ENCODE measurements at places on chromosomes 5 and 9.

DNA sequence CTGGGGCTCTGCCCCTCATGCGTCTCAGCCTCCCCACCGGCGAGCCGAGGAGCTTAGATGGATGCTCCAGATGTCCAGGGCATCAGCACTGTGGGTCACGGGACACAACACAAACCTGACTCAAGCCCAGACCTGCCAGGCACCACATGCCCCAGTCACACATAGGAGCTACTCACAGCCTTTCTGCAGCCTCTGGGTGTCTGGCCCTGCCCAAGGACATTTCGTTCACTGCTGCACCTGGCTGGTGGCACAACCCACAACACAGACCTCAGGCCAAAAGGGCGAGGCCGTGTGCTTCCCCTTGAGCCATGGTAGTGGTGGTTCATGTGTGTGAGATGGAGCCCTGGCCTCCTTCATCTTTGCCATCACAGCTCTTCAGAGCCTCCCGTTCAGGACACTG lies 89.6 kb upstream of the FCN2 start:
- DNase-seq = no peak

DNA sequence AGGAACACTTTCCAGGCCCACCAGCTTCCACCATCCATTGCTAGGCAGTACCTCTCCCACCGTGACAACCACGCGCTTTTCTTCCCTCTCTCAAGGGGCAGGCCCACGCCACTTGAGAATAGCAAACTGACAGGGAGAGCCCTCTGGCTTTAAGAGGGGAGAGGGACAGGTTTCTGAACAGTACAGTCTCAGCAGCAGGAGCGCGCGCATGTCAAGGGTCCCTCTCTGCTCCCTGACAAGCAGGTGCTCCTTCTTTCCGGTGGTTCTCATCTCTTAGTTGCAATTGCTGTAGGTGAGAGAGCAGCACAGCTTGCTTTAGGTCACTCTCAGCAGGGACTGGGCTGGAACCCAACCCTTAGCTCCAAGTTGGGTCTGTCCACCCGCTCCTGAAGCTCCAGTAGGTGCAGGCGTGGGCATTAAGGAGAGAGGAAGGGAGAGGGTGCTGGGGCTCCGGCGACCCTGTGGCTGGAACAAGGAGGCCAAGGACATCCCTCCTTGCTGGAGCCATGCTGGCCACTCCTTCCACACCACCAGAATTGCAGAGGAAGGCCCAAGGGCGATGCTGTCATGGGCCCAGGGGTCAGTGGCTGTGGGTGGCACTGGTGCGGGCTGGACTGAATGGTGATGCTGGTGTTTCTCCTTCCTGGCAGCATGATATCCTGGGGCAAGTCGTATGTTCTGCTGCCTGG lies 9.0 kb upstream of the PHF2 start:
- no peak for DNase-seq

- no peak for DNase-seq
These were observed 95.8 kb upstream of the LMX1B start for GRCh38 chr9:126517833-126518356.

DNA sequence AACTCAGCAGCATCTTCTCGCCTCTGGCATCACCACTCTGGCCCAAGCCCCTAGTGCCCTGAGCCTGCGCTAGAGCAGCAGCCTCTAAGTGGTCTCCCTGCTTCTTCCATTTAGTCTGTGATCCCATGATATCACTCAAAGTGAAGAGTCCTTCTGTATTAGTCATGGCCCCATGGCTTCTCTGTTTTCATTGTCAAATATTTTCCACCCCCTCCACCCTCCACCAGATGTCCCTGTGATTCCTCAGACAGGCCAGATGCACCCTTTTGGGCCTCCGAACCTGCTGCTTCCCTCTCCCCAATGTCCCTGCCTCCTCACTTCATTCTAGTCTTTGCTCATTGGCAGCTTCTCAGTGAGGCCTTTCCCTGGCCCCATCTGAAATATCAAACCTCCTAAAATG lies 299.2 kb downstream of the SPOCK1 start:
- peak; percentile 51 for DNase-seq

DNA sequence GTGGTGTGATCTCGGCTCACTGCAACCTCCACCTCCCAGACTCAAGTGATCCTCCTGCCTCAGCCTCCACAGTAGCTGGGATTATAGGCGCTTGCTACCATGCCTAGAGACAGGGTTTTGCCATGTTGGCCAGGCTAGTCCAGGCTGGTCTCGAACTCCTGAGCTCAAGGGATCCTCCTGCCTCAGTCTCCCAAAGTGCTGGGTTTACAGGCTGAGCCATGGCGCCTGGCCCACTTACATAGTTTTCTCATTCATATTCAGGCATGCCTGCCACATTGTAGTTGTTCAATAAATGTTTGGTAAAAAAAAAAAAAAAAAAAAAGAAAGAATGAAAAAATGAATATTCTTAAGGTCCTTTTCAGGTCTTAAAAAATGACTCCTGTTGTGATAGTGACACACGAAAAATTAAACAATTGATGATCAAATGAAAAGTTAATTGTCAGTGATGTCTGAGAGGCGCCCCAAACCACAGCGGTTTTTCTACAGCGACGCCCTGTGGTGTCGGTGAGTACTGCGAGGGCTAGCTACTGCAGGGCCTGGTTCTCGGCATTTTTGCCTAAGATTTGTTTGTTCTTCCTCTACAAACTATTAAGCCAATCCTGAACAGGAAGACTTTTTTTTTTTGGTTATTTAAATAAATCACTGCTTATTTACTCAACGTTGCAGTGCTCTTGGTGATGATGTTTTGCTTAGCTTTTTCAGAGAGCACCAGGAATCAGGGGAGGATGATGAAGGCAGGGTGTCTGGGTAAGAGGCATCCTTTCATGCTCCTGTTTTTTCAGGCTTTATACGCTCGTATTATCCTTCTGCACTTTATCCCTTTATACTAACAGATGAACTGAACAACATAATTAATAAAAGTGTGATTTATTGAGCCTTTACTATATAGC lies 67.0 kb upstream of the DPYSL3 start:
- no peak for DNase-seq

DNA sequence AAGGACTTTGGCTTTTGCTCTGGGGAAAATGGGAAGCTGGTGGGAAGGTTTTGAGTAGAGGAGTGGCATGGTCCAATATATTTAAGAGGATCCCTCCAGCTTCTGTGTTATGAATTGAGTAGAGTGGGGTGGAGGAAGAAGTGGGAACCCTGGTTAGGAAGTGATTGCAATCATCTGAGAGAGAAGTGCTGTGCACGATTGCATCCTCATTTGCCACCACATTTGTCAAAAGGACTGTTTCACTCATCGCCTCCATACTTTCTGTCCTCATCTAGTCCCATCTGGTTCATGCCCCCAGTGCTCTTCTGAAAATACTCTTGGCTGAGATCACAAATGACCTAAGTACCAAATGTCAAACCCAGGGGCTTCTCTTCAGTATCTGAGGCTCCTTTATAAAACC lies 192.1 kb downstream of the RAB3C start:
- DNase-seq = no peak

GRCh38 chr9:14081745-14082144 lies 232.2 kb downstream of the NFIB start:
- no peak for DNase-seq

DNA sequence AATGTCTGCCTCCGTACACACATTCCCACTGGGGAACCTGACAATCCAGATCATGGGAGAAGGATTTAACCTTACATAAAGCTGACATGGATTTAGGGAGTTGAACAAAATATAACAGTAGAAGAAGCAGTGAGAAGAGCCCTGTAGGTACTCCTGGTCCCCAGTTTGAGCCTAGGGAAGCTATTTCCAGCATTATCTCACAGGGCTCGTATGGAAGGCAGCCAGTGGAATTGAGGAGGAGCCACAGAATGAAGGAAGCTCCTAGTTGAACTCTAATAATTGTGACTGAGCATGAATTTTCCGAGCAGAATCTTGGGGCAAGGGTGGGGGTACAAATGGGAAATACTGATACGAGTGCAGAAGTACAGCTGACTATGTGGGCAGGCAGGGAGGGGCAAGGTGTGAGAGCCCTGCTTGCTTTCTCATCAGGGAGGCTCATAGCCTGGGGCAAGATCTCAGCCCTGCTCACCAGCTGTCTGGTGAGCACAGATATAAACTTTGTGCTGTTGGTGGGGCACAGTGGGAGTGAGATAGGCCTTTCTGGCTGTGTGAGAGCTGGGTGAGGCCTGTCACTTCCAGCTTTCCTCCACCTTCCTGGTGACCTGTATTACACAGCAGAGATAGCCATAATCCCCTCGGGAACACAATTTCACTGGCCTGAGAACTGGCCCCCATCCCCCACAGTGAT lies 290.7 kb upstream of the IL12B start:
- no peak for DNase-seq

- DNase-seq = no peak
These were observed 390.2 kb downstream of the TLR4 start for GRCh38 chr9:118094387-118094786.

- no peak for DNase-seq
These were observed 45.9 kb upstream of the VPS13A start for GRCh38 chr9:77131399-77131798.

DNA sequence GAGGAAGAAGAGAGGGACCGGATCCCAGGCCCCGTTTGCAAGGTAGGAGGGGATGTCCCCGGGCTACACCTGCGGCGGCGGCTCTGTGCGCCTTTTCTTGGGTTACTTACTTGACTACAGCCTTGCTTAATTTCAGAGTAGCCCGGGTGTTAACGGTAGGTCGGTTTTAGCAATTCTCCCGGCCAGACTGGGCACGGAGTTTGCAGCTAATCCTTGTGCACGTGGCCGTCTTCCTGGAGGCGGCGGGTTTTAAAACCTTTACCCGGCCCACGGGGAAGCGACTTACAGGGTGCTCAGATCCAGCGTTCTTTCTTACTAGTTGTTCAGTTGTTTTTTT lies 313 bp downstream of the BRIX1 start:
- DNase-seq = no peak

GRCh38 chr5:85293145-85293785 lies 908.6 kb upstream of the EDIL3 start:
- DNase-seq = no peak

DNA sequence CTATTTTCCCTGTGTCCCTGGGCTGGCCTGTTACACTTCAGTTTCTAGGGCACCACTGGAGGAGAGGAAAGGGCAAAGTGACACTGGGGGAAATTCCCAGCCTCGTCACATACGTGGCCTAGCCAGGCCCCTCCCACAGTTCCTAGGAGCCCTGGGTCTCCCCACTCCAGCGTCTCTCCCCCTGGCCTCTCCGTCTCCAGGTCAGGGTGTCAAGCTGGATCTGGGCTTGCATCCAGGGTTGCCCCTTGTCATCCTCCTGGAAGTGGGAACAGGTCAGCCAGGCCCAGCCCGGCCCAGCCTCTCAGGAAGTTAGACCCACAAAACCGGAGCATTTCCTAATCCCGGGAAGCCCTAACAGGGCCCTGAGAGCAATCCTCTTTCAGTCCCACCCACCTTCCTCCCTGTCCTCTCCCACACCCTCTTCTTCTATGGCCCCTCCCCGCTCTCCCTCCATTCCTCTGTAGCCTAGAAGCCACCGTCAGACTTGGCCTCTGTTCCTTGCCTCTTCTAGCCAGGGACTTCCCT lies 4.7 kb upstream of the TNIP1 start:
- DNase-seq = no peak

GRCh38 chr5:138753794-138754698 lies 821 bp downstream of the CTNNA1 start:
- DNase-seq = peak; percentile 55

DNA sequence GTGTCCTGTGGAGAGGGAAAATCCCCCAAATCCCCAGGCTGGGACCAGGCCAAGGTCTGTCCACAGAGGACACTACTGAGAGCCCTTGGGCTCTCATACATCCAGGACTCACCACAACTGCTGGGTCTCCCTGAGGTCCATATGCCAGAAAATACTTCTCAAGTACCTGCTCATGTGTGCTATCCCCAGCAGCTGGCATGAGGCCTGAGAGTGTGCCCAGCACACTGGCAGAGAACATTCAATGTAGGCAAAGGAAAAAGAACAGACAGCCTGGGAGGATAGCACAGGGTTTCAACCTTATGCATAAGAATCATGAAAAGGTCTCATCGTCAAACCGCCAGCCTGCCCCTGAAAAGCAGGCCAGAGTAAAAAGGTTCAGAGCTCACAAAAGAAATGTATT lies 154.1 kb upstream of the TAS2R1 start:
- DNase-seq = no peak

GRCh38 chr9:19376931-19377330 lies 3.1 kb downstream of the RPS6 start:
- no peak for DNase-seq

DNA sequence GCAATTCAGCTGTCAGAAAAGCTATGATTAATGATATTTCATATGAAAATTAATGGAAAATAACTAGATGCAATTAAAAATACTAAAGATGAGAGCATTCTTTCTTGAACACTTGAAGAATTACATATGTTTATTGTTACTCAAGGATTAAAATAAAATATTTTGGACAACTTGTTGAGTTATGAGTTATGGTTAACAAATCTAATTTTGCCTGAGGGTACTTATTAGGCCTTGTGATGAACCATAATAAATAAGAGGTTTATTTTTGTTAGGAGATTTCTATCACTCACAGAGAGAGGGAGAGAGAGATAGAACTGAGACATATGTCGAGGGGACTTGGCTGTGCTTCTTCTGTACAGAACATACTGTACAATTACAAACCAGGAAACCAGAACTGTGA lies 183.7 kb downstream of the ISL1 start:
- no peak for DNase-seq

DNA sequence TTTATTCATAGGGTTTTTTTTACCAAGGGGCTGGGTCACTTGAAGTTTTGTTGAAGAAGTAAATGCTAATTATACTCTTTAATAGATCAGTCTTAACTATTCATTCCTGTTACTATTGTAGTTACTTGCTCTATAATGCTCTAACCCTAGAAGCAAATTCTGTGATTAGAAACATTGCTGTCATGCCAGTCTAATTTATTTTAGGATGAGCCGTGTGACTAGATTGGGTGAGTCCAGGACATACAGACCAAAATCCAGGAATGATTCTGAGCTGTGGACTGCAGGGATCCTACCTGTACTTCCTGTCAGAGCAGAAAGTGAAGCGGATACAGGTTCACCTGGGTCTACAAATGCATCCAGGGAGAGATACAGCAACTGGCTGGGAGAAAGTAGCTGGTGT lies 757 bp upstream of the CCDC192 start:
- DNase-seq = no peak

GRCh38 chr5:93272108-93272507 lies 308.9 kb downstream of the NR2F1-AS1 start:
- DNase-seq = no peak

DNA sequence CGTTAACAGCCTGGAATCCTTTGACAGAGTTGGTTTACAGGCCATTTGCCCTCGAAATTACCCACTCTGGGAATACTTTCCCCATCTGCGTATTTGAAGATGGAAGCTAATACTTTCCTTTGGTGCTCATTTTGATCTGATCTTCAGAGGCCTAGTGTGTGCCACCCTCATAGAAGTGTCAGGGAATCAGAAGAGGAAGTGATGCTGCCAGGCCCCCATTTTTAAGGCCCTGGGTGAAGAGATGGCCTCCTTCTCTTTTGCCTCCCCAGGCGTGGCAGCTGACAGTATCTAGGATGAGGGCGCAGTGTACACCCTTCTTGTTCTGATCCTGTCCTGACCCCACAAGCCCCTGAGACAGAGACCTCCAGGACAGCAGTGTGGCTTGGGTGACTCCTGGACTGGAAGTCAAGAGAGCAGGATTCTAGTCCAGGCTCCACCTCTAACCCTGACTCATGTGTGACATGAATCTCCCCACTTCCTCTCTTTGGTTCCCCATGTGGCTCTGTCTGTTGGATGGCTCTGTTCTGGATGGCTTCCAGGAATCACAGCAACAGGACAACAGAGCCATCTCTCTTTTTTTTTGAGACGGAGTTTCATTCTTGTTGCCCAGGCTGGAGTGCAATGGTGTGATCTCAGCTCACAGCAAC lies 27.8 kb downstream of the CSF1R start:
- peak; percentile 88 for DNase-seq

- no peak for DNase-seq
These were observed 63.3 kb downstream of the PRRC1 start for GRCh38 chr5:127580731-127581130.

GRCh38 chr9:105119156-105119555 lies 125.3 kb upstream of the SLC44A1 start:
- DNase-seq = no peak
